ENCODE measurements at places on chromosomes 6 and 20.

- DNase-seq: no peak
Measured at GRCh38 chr6:33286946-33287914, 1.8 kb downstream of the WDR46 start.

DNA sequence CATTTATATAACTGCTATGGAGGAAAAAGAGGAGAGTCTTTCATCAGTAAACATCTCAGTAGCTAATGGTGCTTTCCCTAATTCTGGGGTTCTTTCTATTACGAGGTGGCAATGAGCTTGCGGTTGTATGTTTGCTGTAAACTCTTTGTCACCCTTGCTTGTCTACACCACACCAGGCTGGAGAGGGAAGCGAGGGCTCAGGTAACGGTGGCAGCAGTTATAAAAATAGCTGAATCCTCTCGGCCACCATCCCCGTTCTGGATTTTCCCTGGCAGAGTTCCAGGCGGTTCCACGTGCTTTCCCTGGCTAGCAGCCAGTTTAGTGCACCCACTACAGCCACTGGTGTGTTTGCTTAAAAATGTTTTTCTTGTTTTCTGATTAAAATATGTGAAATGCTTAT is 39.0 kb downstream of the MAS1 start:
- DNase-seq: peak; percentile 61

DNA sequence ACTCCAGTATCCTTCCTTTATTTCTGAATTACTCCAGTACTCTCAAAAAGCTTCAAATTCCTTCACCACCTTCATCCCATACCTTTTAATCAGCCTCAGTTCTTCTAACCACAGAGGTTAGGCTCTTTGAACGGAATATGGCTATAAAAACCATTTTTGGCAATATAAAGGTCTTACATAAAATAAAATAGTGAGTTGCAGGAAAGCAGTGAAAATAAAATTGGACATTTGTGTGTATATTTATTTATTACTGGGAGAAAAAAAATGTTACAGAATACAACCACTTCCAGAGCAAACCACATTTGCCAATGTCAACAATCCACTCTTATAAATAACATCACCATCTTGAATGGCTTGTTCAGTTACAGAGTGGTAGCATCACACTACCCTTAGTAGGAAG is 7.7 kb downstream of the HDDC2 start:
- DNase-seq: no peak

- no peak for DNase-seq
Measured at GRCh38 chr20:64223526-64224067, 32.0 kb upstream of the PCMTD2 start.

- peak; percentile 8 for DNase-seq
Measured at GRCh38 chr6:150395388-150396009, 26.7 kb downstream of the IYD start.

DNA sequence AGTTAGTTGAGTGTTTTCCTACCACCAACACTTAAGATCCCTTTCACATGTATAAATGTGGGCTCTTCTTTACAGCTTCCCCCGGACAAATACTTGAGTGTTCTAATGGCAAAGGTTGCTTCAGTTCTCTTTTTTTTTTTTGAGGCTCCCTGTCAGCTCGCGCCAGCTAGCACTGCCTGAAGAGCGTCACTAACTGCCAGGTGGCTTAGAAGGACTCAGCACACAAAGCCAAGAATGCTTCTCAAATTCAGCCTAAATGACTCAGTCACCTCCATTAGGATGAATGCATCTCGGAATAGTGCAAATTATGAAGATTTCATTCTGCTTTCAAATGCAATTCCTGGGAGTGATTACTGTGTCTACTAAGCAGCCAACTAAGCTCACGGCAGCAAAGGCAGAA is 150.7 kb upstream of the BTBD3 start:
- DNase-seq: no peak

DNA sequence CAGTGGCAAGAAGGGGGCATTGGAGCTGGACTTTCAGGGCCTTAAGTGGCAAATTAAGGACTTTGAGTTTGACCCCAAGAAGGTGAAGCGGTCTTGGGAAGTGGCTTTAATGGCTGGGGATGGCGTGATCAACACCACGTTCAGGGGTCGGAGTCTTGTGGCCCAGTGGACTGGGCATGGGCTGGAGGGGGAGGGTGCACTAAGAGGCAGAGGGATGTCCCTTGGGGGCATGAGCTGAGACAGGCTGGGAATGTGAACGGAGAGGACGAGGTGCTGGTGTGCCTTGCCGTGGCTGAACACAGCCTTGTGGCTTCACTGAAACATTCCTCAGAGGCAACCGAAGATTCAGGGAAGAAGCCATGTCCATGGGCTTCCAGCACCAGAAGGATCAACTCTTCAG is 227.0 kb downstream of the SYNDIG1 start:
- no peak for DNase-seq

Measured in effector memory CD4-positive, alpha-beta T cell (primary cell).